Astrocyte (in vitro differentiated cells and primary cell): ENCODE measurements at places on chromosomes 5 and 9. TPM values are rescaled to one million over a fixed set of nuclear protein-coding genes. Genes with fewer than 3 reads are reported as not detected.

DNA sequence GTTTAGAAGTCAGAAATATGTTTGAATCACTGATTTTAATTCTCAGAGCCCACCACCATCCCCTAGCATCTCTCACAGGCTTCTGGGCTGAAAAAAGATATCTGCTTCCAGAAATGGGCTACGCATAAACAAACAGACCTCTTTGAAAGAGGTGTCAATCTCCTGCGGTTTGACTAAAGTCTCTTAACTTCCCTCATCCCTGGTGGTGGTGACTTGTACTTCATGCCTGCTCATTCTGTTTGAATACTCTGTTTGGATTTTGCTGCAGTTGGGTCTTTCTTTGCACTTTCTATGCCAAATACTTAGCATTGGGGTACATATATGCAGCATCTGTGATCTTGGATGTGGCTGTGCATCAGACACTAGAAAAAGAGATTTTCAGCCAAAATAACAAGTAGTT, 157.2 kb upstream of the ATP10B start:
- DNase-seq = no peak

- no peak for DNase-seq
These were observed 61.8 kb downstream of the CYFIP2 start for GRCh38 chr5:157327771-157328170.

DNA sequence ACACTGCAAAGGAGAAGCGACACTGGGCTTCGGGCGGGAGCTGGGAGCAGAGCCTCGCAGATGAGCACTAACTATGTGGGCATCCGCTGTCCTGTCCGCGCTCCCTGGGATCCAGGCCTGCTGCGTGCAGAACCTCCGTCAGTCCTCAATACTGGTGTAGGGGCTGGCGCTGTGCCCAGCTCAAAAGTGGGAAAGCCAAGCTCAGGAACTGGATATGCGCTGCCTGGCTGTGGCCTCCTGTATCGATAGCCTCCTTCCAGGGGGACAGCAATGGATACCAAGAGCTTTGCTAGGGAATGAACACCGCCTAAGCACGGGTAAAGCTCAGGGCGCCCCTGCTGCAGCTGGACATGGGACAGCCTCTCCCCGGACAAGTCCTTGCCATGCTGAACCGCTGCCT, 270.4 kb downstream of the NSG2 start:
- DNase-seq = no peak

GRCh38 chr9:7117676-7118561, 360.1 kb downstream of the KDM4C start:
- no peak for DNase-seq

GRCh38 chr9:124522121-124523098, 15.2 kb upstream of the NR5A1 start:
- no peak for DNase-seq

- DNase-seq = no peak
These were observed 206.8 kb downstream of the TMC1 start for GRCh38 chr9:72728031-72728770.

DNA sequence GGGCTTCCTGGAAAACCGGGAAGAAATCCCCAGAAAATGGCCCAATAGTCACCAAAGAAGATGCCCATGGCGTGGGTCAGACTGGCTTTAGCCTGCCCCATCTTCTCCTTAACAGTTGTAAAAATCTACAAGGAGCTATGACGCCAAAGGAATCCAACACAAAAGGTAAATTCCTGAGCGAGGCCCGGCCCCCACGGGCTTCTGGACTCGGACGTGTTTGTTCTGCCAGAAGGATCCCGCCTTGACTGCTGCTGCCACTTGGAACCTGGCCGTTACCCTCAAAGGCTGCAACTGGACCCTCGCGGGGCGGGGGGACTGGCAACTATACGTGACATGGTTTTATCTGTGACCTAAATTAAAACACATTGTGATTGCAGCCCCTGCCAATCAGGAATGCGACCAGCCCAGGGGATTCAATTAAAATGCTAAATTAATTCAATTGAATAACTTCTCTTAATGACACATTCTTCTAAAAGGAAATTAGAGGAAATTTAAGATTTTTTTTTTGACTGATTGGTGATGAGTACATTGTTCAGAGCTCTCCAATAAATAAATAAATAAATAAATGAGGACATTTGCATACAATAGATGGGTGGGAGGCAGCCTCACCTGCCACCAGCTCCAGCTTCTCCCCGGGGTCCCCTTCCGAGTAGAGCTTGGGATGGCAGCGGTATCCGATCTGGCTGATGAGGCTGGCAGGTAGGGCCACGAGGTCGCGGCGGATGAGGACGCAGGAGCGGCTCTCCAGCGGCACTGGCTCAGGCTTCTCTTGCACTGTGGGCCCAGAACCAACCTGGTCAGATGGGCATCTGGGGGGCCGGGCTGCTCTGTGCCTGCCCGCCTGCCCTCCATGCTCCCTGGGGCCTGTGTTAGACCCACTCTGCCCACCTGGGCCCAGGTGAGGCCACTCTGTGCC, 54.7 kb upstream of the UBAC1 start:
- DNase-seq = no peak

Gene DEPDC1B
- 1.4 and 2.2 TPM in 2 replicates for total RNA-seq

Gene KCNIP1
- total RNA-seq = 0.45 and 0.60 TPM in 2 replicates

- no peak for DNase-seq
These were observed 1026.3 kb downstream of the TAF11L14 start for GRCh38 chr5:18660511-18660910.

Gene FBXO4
- 2.0 and 2.5 TPM in 2 replicates for total RNA-seq

DNA sequence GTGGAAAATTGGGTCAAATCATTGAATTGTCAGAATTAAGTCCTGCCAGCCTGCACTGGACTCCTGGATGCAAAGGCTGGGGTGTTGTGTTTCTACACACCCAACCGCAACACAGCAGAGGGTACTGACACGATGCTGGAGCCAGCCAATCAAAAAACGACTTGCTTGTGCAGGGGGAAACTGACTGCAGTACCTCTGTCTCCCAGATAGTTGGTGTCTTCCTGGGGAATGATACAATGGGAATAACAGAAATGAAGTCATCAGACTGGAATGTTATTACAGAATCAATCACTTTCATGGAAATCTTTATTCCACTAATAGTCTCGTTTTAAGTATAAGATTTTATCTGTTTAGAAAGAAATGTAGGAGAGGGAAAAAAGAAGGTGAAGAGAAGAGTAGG, 330.3 kb downstream of the MLLT3 start:
- DNase-seq = peak; percentile 64

- peak; percentile 98 for DNase-seq
These were observed at the start of the genes ABHD17B and C9orf85 for GRCh38 chr9:71911061-71911907. Gene ABHD17B, minus strand, starts transcription at chr9:71911193. Its CDS starts 36,113 bp downstream, at chr9:71875080. Gene C9orf85, plus strand, starts transcription at chr9:71911639. Its CDS starts 96 bp downstream, at chr9:71911735.

DNA sequence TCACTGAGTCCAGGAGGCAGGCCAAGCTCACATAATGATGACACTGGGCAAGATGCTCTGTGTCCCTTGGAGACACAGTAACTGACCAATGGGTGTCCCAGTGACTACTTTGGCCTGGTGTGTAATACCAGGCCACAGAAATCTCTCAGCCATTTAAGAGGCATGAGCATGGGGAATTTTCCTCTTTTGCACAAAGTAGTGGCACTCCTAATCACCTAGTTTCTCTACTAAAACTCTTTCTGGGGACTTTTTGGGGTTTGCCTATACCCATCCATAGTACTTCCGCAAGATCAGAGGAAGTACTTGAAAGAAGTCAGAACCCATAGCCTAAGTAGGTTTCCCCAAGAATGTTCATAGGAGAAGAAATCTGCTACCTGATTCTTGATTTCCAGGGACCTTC, 161.9 kb downstream of the ARSB start:
- no peak for DNase-seq

DNA sequence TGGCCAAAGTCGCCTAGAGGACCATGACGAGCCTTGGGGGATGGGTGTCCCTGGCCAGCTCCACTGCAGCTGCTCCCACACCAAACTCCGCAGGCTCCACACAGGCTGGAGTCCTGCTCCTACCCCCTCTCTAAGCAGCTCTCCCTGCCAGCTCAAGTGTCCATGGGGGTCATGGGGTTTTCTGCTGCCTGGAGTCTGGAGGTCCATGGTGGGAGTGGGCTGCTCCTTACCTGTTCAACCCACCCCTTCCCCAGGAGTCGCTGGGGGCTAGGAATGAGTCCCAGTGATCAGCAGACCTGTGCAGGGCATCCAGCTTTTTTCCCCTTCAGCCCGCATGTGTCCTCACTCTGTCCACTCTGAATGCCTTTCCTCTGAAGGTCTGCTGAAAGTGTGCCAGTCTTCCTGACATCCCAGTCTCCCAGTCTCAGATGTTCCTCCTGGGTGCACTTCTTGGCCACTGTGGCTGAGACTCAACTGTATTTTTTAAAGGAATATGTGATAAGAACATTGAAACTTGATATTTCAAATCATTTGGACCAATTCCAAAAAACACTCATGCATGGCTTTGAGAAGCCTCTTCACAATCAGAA, 261.3 kb upstream of the ANKH start:
- DNase-seq = no peak

Gene RUSC2
- 63.8 and 67.4 TPM in 2 replicates for total RNA-seq

- no peak for DNase-seq
These were observed 54.2 kb downstream of the FNBP1 start for GRCh38 chr9:129988607-129989361.

Gene CORO2A
- total RNA-seq = 11.1 TPM in 2 replicates

- DNase-seq = peak; percentile 97
These were observed 21.0 kb downstream of the RUSC2 start for GRCh38 chr9:35510754-35511428.

DNA sequence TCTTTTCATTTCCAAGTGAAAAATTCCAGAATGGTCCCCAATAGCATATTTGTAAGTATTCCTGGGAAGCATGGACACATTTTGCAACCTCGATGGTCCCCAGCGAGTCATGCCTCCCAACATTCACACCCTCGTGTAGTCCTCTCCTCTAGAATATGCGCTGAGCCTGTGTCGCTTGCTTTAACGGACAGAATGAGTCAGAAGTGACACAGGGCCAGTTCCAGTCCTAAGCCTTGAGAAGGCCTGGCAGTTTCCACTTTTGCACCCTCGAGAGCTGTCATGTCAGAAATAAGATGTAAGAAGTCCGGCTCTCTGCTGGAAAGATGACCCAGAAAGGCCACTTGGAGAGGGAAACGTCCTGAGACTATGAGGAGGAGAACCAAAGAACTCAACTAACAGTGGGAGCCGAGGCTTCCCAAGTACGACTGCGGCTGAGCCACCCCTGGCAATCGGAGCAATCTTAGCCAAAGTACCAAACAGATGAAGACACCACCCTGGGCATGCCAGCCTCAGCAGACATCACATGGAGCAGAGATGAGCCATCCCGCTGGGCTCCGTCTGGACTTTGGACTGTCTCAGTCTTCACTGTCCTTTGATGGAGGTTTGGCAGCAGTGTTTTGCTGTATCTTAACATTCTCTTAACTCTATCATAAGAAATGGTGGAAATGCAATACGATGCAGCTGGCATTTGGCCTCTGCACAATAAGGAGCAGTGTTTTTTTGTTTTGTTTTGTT, 42.6 kb upstream of the GFPT2 start:
- no peak for DNase-seq

GRCh38 chr9:98795295-98795955, 930 bp downstream of the ANKS6 start:
- no peak for DNase-seq

Gene PHF24
- 0.07 and 0.16 TPM in 2 replicates for total RNA-seq

- DNase-seq = no peak
These were observed 1251.4 kb upstream of the CDH6 start for GRCh38 chr5:29942089-29942488.

- no peak for DNase-seq
These were observed 37.6 kb downstream of the ARL15 start for GRCh38 chr5:54272746-54273145.

DNA sequence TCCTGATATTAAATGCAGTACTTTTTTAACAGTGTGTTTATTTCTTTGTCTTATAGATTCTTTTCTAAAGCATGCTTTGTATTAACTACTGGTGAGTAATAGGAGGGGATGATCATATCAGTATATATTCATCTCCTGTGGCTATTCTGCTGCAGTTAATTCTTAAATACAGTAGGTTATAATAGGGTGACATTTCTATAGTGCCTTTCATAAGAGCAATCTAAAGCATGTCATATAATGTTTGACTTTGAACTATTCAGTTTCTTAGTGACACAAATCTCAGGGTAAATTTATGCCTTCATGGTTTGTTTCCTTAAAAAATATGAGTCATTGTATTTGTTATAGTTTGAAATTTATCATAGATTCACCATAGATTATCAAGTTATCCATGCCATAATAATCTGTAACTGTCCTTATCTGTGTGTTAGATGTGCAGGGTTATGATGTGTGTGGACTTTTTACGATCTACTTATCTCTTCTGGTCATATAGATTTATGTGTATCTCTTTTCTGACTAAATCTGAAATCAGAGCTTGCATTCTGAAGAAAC, 1019.5 kb downstream of the NR2F1-AS1 start:
- peak; percentile 41 for DNase-seq

GRCh38 chr5:64603676-64604075, 86.6 kb upstream of the SHISAL2B start:
- DNase-seq = no peak

Gene SEPTIN8
- 97.5 and 106 TPM in 2 replicates for total RNA-seq

GRCh38 chr5:17306726-17307091, 89.3 kb downstream of the BASP1 start:
- no peak for DNase-seq

GRCh38 chr5:176824604-176825003, 14.2 kb downstream of the UNC5A start:
- no peak for DNase-seq

DNA sequence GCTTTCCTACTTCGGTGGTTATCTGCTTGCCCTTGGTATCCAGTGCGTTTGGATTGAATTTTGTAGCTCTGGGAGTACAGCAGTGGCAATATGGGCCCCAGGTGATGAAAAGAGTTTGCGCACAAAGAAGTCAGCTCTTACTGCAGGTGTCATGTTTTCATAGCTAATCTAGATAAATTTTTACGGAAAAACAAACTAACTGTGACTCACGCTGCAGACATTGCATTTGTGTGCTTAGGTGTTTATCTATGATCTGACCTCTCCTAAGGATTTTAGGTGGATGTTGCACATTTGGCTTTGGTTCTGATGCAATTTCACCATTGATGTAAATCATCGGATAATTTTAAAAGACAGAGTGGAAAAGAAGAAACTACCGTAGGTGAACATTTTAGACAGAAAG, 92.1 kb downstream of the VCAN start:
- no peak for DNase-seq

GRCh38 chr5:55469839-55470238, 64.9 kb downstream of the PLPP1 start:
- DNase-seq = no peak

DNA sequence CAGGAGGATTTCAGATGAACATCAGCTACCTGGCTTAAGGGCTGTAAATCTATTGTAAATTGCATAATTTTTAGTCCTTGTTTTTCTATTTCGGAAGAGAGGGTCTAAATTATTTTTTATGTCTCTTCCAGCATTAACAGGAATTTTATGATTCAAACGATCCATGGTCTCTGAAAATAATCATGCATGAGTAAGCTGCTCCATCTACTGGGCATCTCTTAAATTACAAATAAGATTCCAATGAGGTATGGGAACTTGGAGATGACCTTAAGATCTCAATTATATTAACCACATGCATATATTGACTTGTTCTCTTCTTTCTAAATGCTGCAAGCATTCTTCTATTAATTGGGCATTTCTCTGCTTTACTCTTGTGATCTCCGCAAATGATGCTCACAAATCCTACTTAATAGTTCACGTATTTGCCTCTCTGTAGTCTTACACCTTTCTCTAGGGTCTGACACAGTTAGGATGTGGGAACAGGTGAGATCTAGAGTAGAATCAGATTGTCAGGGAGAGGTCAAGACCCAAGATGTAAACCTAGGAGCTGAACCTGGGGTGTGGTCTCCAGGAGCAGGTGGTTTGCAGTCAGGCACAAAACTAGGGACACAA, 86.9 kb downstream of the NUDT12 start:
- DNase-seq = peak; percentile 17

Gene PCDH12
- 0.02 TPM in 1 of 2 replicates, not detected in the other for total RNA-seq
